ENCODE measurements at places on chromosomes 12 and 14. TPM values are rescaled to one million over a fixed set of nuclear protein-coding genes. Genes with fewer than 3 reads are reported as not detected.

The NGB gene
- total RNA-seq = not detected

GRCh38 chr12:851913-852312 is 97.6 kb downstream of the RAD52 start:
- H3K4me1 ChIP-seq = peaks cover 6% of the 10 kb centered on the region
- no peak overlapping the region for H3K27ac ChIP-seq
- H3K36me3 ChIP-seq = peaks cover 11% of the 10 kb centered on the region
- DNase-seq = no peak
- no peak overlapping the region for H3K4me3 ChIP-seq
- no peaks in the 10 kb centered on the region for H3K27me3 ChIP-seq

GRCh38 chr12:44063671-44064070 is 227.8 kb downstream of the TMEM117 start:
- H3K36me3 ChIP-seq = no peaks in the 10 kb centered on the region
- no peaks in the 10 kb centered on the region for H3K4me1 ChIP-seq
- no peak overlapping the region for H3K4me3 ChIP-seq
- DNase-seq = no peak
- no peaks in the 10 kb centered on the region for H3K27me3 ChIP-seq
- H3K27ac ChIP-seq = no peak overlapping the region

DNA sequence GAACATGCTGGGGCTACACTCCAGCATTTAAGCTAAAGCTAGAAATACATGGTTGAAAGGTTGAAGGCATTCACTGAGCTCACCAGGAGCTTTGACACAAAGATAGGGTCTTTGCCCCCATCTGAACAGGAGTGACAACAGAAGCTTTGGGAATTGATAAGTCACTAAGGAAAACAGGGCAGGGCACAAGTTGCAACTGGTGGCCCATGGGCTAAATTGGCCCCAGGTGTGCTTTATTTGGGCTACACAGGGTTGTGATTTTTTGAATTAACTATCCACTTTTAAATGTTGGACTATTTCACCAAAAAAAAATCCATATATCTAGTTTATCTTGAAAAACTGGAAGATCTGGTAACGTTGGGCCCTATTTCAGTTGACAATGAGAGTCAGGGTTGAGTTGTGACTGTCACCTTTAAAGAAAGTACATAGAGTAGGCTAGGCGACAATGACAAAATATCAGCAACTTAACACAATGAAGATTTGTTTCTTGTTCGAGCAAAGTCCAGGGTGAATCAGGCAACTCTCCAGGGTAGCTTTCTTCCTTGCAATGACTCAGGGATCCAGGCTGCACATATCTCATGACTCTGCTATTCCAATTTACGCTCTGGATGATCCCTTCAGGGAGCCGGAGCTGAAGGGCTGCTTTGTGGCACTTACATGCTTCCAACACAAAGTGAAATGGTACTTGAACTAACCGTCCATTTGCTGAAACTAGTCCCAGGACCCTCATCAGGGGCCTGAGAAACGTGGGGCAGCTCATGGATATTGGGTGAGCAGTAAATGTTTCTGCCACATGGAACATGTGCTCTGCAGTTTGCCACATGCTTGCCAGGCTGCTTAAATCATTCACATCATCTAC is 13.3 kb upstream of the EIF4B start:
- no peaks in the 10 kb centered on the region for H3K4me1 ChIP-seq
- no peak for DNase-seq
- H3K27me3 ChIP-seq = no peaks in the 10 kb centered on the region

DNA sequence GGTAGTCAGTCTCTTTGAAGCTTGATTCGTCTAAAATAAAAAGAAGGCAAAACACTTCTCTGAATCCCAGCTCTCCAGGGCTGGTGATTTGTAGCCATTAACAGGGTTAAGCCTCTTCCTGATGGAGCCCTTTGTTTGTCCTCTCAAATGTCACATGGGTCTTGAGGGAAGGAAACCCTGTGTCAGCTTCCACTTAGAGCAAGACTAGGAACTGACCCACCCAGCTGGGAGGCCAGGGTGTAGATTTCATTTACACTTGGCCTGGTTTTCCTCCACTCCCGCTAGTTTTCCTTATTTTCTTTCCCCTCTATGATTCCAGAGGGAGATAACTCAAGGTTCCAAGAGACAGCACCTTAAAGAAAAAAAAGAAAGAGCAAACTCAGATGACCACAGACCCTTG is 230.5 kb upstream of the EGLN3 start:
- no peak overlapping the region for H3K27ac ChIP-seq
- no peak overlapping the region for H3K4me3 ChIP-seq
- H3K27me3 ChIP-seq = no peaks in the 10 kb centered on the region

- H3K4me3 ChIP-seq = no peak overlapping the region
- no peak overlapping the region for H3K27ac ChIP-seq
- H3K36me3 ChIP-seq = no peaks in the 10 kb centered on the region
- no peak for DNase-seq
- no peaks in the 10 kb centered on the region for H3K27me3 ChIP-seq
These were observed 1486.6 kb downstream of the AACS start for GRCh38 chr12:126551869-126552268.
